Putamen (tissue), 1 donor: ENCODE measurements at places on chromosomes 4 and X.

DNA sequence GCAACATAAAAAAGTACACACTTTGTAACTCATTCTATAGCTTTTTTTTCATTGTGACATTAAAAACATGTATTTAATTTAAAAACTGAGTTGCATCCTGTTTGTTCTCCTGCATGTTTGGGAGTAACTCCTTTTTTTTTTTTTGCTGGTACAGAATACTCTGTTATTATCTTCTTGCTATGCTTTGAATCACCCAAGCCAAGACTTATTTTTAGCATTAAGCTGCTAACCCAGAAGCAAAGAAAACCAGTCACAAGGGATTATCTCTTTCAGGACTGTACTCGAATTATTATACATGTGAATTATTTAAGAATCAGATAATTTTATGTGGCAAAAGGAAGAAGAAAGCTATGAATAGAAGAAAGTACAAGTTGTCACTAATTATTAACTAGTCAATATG, 194.9 kb downstream of the ADAMTS3 start:
- no peak for DNase-seq

DNA sequence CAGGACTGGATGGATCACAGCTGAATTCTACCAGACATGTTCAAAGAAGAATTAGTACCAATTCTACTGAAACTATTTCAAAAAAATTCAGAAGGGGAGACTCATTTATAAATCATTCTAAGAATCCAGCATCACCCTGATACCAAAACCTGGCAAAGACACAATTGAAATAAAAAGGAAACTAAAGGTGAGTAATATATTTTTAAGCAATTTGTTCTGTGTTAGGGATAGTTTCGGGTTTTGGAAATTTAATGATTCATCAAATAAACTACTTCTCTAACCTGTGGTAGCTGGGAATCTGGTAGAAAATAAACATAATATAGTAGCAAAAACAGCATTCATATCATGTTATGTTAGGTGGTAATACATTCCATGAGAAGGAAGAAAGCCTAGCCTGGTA, 662.2 kb upstream of the BOD1L1 start:
- DNase-seq = no peak

DNA sequence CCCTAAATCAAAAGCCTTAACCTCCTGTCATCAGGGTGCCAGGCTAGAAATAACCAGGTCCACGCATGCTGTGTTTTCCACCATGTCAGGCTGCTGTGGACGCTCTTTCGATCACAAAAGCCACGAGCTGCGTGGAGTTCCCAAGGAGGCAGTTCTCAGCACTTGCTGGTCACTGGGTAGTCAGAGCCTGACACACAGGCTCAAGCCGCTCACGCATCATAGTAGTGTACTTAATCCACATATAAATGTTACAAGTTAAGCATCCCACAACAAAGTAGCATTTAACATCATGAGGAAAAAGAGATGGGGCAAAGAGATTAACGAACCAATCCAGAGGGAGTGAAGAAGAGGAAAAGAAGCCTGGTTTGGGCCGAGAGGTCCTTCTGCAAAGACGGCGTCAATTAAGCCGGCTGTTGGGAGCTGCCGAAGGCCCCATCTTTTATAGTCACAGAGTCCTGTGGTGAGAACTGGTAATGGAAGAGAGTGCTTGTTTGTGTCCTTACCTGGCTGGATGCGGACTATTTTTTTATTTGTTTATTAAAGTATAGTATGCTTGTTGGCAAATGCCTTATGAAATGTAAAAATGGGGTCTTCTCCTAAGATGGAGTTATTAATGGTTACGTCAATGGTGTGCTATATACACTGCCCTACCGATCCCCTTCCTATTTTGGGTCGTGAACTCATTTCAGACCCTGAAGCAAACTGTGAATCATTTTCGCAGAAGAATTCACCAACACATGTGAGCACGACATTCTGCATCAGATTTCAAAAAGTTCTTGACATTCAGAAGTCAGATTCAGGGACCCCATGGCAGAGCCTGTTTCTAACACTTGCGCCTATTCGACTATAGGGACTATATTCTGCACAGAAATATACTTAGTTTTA, 675 bp downstream of the PRIMPOL start:
- no peak for DNase-seq

DNA sequence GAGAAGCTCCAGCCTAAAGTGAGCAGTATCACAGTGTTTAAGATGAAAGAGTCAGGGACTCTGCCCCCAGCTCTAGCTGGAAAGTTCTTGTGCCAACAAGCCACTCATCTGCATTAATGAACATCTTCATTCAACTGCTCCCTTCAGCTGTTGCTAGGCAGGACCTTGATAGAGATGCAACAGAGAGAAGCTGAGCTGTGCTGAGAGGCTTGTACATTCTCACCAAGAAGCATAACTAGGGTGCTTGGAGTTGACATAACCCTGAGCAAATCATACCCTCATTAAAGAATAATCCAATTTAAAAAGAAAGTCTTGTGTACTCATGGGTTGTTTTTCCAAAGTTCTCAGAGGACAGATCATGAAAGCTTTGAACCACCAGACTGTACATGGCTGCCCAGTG, 63.2 kb downstream of the ATXN3L start:
- DNase-seq = no peak

DNA sequence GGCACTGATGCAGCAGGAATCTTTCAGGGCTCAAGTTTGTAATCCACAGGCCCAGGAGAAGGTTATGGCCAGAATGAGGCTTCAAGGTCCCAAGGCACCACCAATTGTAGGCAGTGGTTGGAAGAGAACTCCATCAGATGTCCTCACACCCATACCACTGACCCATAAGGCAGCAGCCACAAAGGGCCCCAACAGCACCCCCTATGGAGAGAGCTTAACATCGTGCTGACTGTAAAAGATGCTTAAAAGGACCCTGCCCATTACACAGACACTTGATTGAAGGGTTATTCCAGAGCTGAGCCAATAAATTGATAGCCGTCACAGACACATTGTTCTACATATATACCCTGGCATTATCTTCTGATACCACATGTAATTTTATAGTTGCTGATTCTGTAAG, 113.7 kb downstream of the SOWAHB start:
- DNase-seq = no peak

DNA sequence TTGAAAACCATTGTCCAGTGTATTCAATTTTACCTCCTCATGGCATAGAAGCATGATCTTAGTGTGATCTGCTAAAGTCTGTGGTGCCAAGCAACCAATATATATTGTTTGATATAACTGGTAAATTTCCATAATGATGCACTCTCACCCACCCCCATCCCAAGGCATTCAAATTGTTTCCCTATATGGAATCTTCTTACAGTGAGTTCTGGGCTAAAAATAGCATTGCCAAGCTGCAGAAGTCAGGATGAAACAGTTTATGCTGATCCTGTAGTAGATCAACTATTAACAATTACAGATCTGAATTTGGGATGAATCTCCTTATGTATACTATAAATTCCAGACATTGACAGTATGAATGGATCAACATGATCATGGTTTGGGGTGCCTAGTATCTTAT, 20.9 kb downstream of the FGF13 start:
- no peak for DNase-seq

DNA sequence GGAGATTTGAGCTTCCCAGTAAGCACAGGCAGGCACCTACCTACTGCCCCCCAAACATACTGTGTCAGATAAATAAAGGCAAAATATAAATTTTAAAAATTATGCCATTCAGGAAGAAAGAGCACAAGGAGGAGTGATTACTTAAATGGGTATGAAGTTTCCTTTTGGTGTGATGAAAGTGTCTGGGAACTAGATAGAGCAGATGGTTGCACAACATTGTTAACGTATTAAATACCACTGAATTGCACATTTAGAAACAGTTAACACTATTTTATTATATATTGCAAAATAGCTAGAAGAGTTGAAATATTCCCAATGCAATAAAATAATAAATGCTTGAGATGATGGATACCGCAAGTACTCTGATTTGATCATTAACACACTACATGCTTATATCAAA, 374.7 kb upstream of the FGF13 start:
- DNase-seq = no peak
